ENCODE measurements at places on chromosomes 3 and 15.

DNA sequence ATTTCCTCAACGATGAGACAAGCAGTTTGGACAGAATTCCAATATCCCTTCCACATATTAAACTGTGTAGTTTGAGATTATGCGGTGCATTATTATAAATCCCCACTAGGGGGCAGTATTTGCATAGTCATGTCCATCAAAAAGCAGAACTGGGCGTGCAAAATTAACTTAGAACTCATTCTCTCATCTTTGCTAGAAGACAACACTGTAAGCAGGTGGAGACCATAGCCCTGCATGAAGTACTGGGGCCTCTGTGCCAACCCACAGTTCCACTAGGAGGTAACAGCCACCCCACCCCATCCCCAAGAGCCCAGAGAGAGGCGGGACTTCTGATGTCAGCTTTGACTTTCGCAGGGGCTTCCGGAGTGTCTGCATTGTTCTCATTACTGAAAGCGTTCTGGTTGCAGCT, 106.6 kb upstream of the TMC3 start:
- no peak for DNase-seq

GRCh38 chr3:12323237-12323636, 34.4 kb downstream of the PPARG start:
- DNase-seq: no peak

- DNase-seq: no peak
Observed at GRCh38 chr3:146496251-146496650, 26.9 kb upstream of the PLSCR2 start.

DNA sequence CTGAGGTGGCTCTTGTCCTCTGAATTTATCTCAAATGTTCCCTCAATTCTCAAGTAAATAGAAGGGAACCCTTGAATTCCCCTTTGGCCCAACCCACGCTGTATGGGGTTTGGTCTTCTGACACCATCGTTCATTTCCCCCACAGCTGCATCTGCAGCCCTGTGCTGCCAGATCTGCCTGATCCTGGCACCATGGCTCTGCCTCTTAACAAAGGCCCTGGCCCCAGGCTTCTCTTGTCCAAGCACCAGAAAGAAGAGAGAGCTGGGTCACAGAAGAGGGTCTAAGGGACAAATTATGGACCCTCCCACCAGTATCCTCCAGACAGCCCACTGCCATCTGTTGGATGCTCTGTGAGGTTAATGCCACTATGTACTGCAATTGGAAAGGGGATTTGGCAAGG, 1.8 kb downstream of the MAP1A start:
- no peak for DNase-seq

DNA sequence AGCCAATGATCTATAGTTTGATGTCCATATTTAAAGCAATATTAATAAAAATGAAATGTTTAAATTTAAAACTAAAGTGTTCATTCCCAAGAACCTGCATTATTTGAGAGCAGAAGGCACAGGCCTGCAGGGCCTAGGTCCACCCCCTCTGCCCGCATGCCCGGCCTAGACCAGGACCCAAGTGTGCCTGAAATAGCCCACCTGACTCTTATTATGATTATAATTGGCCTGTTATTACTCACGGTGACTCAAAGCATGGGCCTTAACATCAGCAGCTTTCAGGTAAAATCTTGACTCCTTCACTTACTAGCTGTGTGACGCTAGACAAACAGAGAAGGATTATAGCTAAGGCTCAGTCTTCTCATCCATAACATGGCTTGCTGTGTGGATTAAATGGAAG, 128.8 kb downstream of the PLCL2 start:
- DNase-seq: no peak

DNA sequence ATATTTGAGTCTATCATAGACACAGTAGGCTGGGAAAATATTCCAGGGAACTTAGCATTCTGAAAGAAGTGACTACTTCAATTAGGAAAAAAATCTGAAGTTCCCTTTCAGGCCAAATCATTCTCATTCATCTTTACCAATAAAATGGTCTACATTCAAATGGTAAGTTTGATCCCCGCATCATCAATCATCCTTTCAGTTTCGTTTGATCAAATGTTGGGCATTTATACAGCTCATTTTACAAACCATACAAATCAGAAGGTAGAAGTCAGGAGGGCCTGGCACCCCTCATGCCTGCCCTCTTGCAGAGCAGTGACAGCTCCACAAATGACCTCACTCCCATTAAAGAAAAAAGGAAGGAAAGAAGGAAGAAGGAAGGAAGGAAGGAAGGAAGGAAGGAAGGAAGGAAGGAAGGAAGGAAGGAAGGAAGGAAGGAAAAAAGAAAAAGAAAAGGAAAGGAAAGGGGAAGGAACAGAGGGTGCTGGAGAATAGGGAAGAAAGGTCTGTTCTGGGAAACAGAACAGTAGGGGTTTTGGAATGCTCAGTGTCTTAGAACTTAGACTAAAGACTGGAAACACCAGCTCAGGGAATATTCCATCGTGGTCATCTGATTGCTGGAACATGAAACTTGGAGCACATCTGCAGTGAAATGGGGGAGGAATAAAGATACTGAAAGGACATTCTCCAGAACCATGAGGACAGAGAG, 86.1 kb downstream of the XXYLT1 start:
- no peak for DNase-seq

DNA sequence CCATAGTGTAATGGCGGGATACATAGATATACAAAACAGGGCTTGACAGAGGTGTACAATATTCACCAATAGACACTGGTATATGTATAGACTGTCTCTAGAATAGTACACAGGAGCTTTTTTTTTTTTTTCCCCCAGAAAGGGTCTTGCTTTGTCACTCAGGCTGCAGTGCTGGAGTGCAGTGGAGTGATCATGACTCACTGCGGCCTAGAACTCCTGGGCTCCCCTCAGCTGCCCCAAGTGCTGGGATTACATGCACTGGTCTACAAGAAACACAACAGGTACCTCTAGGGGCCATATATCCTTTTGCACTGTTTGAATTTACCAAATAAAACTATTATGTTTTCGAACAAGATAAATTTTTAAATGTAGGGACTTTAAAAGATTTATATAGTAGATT, 12.3 kb downstream of the RHOA start:
- no peak for DNase-seq

DNA sequence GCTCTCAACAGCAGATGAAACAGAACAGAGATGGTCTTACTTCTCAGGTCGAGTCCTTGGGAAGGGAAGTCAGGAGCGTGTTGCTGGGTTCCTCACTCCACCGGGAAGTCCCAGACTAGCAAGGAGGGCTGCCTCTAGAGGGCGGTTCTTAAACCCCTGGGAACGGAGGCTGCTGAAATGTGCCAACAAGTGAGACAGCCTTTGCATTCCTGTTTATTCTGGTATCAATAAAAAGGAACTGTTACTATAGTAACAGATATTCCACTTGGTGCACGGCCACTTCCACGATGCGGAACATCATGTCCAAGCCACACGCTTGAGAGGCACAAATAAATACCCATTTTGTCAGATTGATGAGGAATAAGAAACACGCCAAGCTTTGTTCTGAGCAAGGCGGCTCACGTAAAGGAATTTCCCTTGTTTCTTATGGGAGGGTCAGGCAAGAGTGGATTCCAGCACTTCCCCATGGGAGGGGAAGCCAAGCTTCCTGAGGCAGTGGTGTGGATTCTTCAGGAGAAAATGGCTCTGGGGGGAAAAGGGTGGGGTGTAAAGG, at the start of gene FAM107A:
TSS of gene FAM107A (minus strand) at position 123 of the 553 bp plus-strand sequence. CDS start 7,531 bp downstream, outside the sequence.
- peak; percentile 44 for DNase-seq

- DNase-seq: no peak
Observed at GRCh38 chr15:64836023-64836536, 5.6 kb upstream of the PLEKHO2 start.

DNA sequence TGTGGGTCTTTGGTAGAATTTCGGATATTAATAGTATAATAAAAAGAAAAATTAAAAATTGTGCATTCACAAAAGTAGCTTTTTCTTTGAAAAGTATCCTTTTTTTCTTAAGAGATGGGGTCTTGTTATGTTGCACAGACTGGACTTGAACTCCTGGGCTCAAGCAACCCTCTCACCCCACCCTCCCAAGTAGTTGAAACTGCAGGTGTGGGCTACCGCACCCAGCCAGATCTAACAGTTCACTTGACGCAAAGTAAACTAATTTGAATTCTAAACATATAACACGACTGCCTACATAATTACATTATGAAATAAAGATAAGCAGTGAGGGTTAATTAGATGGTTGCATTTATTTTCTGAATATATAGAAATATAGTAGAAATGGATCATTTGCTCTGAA, 10.7 kb downstream of the FAM98B start:
- DNase-seq: no peak

DNA sequence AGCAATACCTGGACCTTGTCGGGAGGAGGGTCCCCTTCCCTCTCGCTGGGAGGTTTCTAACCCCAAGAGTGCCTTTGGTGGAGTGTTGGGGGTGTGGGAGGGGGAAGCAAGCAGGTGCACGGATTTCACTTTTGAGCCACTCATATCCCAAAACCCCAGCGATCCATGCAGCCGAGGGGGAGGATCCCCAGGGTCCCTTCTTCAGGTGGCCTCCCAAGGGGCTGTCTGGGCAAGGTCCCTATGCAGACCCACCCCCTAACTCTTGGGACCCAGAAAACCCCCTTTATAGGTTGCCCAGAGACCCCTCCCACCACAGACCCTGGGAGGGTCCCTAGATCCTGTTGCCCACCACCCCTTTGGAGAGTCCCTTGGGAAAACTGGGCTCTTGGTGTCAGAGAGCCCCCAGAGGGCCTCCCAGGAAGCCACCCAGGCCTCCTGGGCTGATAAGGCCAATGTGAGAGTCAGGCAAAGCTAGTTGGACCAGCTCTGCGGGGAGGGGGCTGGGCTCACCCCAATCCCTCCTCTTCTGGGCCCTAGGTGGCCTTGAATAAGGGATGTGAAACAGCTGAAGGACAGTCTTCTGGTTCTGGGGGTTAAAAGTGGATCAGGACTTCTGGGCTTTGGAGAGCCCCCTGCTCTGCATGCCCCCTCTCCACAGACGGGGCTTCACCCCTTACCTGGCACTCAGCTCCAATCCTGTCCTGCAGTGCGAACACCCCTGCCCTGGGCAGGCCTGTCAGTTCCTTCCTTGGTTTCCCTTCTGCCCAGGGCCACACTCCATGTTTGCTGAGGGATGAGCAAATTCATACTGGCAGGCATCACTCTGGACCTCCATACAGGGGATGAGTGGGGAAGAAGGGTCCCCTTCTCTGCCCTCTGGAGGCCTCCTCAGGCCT, 932 bp upstream of the PLCD1 start:
- DNase-seq: no peak

DNA sequence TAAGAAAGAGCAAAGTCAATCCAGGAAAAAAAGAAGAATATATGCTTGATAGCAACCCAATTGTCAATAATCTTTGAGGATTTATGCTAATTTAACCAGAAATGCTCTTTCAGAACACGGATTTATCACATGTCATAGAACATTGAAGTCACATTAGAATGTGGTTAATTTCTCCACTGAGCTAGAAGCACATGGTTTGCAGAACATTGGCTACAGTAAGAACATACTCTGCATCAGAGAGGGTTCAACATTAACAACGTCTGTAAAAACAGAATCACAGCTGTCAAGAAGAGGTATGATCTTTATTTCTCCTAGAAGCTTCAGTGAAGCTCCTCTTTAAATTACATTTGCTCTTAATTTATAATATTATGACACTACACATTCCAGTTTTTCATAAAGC, 619.7 kb upstream of the AGTR1 start:
- DNase-seq: no peak

DNA sequence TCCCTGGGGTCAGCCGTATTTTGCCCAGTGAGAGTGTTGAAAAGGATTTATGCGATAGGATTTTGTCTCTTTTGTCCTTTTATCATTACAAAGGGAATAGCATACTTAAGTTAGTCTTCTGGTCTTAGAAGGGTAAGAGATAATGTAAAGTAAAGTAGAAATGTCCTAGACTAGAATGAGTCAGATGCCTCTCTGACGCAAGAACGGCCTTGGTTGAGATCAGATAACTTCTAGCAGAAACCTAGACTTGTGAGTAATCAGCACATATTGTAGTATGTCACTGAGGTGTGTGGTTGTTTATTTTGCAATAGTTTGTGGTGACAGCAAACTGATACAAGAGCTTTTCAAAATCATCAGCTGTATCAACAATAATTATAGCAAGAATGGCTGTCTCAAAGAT, 866.1 kb downstream of the NSUN3 start:
- DNase-seq: no peak

DNA sequence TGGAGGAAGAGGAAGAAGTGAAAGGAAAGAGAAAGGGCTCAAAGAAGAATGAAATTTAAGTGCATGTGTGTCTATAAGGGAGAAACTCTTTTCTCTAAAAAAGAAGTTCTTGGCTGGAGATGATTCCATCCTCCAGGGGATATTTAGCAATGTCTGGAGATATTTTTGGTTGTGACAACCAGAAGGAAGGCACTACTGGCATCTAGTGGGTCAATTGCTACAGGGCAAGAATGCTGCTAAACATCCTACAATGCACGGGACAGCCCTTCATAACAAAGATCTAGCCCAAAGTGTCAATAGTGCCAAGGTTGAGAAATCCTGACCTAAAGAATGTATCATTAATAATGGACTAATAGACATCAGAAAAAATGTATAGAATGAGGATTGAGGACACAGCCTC, 57.4 kb upstream of the ST3GAL6 start:
- no peak for DNase-seq

GRCh38 chr3:130772129-130772528, 25.5 kb upstream of the PIK3R4 start:
- no peak for DNase-seq

GRCh38 chr3:72444656-72445223, 403.5 kb downstream of the SHQ1 start:
- no peak for DNase-seq

DNA sequence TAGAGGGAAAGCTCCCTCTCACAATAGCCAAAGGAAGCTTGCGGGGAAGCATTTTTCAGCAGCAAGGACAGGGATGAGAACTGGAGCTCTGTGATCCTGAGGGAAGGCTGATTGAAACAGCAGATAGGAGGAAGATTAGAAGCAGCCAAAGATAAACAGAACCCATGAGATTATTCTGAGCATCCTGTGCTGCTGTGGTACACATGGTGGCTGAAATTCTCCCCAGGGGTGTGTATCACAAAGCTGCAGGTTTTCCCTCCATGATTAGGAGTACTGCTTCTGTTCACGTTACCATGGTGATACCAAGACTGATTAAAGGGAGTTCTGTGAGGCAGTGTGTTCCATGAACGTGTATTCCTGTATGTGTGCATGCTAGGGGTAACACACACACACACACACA, 30.3 kb upstream of the PSMD6 start:
- peak; percentile 29 for DNase-seq

GRCh38 chr3:16067837-16068471, 106.5 kb upstream of the GALNT15 start:
- DNase-seq: no peak

DNA sequence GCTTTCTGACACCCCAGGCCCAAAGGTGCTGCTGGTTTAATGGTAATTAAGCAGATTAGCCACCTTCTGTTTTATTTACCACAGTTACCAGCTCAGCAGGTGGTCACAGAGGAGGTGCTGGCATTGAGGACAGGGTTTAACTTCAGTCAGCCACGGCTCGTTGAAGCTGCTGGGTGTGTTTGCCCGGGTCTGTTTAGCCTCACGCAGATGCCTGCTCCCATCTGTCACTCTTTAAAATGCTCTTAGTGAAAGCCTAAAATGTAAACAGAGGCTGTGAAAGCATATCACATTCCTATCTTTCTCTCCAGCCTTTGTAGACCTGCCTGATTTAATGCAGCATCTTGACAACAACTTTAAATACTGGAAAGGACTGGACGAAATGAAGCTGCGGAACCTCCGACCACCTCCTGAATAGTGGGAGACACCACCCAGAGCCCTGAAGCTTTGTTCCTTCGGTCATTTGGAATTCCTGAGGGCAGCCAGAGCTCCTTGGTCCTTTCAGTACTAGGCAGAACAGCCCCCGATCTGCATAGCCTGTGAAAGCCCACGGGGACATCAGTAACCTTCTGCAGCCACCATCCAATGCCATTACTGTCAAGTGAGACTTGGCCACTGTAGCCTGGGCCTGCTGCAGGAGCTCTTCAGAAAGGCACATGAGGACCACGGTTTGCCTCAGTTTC, 156.0 kb downstream of the PDE8A start:
- peak; percentile 66 for DNase-seq

Data from stomach (tissue), 19 donors.